ENCODE measurements at places on chromosomes 3 and 15. TPM values are rescaled to one million over a fixed set of nuclear protein-coding genes. Genes with fewer than 3 reads are reported as not detected.

Gene C3orf22
- total RNA-seq: not detected

Gene ZNF502
- 1.8 TPM for total RNA-seq

Gene HYKK
- 5.4 TPM for total RNA-seq

Gene PGBD4
- total RNA-seq: 0.93 TPM

Gene CTXND1
- total RNA-seq: 4.5 TPM

Gene TRPC1
- total RNA-seq: 0.43 TPM

Gene GFM1
- total RNA-seq: 42.9 TPM

Gene COPS2
- total RNA-seq: 23.5 TPM

Gene FOXB1
- total RNA-seq: not detected

Gene SCG5
- total RNA-seq: 16.5 TPM

Gene RAB8B
- 6.8 TPM for total RNA-seq

Gene SYNM
- 3.8 TPM for total RNA-seq

Gene ZBTB20
- 50.6 TPM for total RNA-seq

Gene NRROS
- 1.7 TPM for total RNA-seq

Gene IL20RB
- total RNA-seq: 6.9 TPM

Gene PLA2G4E
- not detected for total RNA-seq

Gene PRR20G
- not detected for total RNA-seq

Gene GRAMD1C
- 16.5 TPM for total RNA-seq

Gene NR2E3
- total RNA-seq: 0.33 TPM

Gene PATL2
- 0.58 TPM for total RNA-seq

Gene MAP1A
- 0.23 TPM for total RNA-seq

Gene ZMAT3
- total RNA-seq: 6.8 TPM

Gene SLC26A6
- 8.4 TPM for total RNA-seq

Gene TRIM71
- 0.25 TPM for total RNA-seq

Gene NR1I2
- 206 TPM for total RNA-seq

Gene TFG
- 50.2 TPM for total RNA-seq

Gene RAD51
- total RNA-seq: 0.38 TPM

Gene INSYN1
- 1.4 TPM for total RNA-seq

Gene DAZL
- not detected for total RNA-seq

Gene TGM5
- total RNA-seq: not detected

Gene UBAP1L
- 5.5 TPM for total RNA-seq

Gene SELENOT
- 42.5 TPM for total RNA-seq

Gene KBTBD13
- not detected for total RNA-seq

Gene GOLGA8M
- 6.8 TPM for total RNA-seq

Gene IRAK2
- total RNA-seq: 4.5 TPM

Gene SCG3
- total RNA-seq: not detected

Gene ARHGEF3
- 1.5 TPM for total RNA-seq

Gene CHCHD4
- 7.1 TPM for total RNA-seq

Gene SLC7A14
- total RNA-seq: 0.10 TPM

Gene TLR9
- total RNA-seq: not detected

Gene ANKRD28
- 27.2 TPM for total RNA-seq

Gene CCR3
- total RNA-seq: not detected

Gene EEF1AKMT4
- 7.0 TPM for total RNA-seq

Gene CFAP100
- total RNA-seq: not detected

Gene SLITRK3
- total RNA-seq: 0.18 TPM

Gene TMEM212
- not detected for total RNA-seq

Gene TMEM45A
- 62.7 TPM for total RNA-seq

Gene ADGRG7
- 17.0 TPM for total RNA-seq

Gene SAMD7
- total RNA-seq: not detected

Gene ITGA11
- 0.88 TPM for total RNA-seq

Gene IMPG2
- total RNA-seq: 0.03 TPM

Gene SATB1
- 12.0 TPM for total RNA-seq

Gene CFAP161
- 0.25 TPM for total RNA-seq

Measured in left lobe of liver (tissue), 2 donors.